ENCODE measurements at places on chromosomes 4 and X. TPM values are rescaled to one million over a fixed set of nuclear protein-coding genes. Genes with fewer than 3 reads are reported as not detected.

DNA sequence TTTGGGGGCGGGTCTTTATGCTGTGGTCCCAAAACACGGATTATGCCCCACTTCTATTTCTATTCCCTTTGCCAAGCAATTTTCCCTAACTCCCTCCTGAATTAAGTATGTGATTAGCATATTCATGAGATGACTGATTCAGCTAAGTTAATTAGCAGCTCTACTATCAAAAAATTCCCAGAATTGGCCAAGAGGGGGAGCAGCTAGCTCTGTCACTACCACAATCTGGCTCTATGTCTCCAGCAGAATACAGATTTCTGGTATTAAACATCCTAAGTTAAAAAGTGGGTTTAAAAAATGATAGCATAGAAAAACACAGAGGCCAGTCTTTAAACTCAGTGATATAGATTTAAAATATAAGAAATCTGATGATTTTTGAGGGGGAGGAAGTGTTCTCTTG, 80.3 kb downstream of the GPC4 start:
- no peaks in the 10 kb centered on the region for H3K4me1 ChIP-seq
- H3K27ac ChIP-seq = no peak overlapping the region
- no peaks in the 10 kb centered on the region for H3K36me3 ChIP-seq
- DNase-seq = peak; percentile 26
- no peak overlapping the region for H3K4me3 ChIP-seq

- no peak for DNase-seq
- H3K36me3 ChIP-seq = no peaks in the 10 kb centered on the region
- H3K27ac ChIP-seq = no peak overlapping the region
- H3K4me3 ChIP-seq = no peak overlapping the region
- no peaks in the 10 kb centered on the region for H3K27me3 ChIP-seq
- no peaks in the 10 kb centered on the region for H3K4me1 ChIP-seq
Observed at GRCh38 chr4:153369021-153369420, 24.5 kb downstream of the MND1 start.

Gene IL13RA2
- under 0.01 TPM for total RNA-seq

Gene CYSLTR1
- total RNA-seq = not detected

- no peak overlapping the region for H3K4me3 ChIP-seq
- DNase-seq = no peak
- H3K27ac ChIP-seq = no peak overlapping the region
- peaks cover 5% of the 10 kb centered on the region for H3K27me3 ChIP-seq
- no peaks in the 10 kb centered on the region for H3K36me3 ChIP-seq
- H3K4me1 ChIP-seq = no peaks in the 10 kb centered on the region
Observed at GRCh38 chrX:15973946-15974345, 119.3 kb upstream of the AP1S2 start.

GRCh38 chrX:40012039-40012867, 85.5 kb downstream of the BCOR start:
- H3K27ac ChIP-seq = no peak overlapping the region
- no peak overlapping the region for H3K4me3 ChIP-seq
- no peaks in the 10 kb centered on the region for H3K36me3 ChIP-seq
- peaks cover 10% of the 10 kb centered on the region for H3K4me1 ChIP-seq
- DNase-seq = peak; percentile 71
- H3K27me3 ChIP-seq = peaks cover 12% of the 10 kb centered on the region

- DNase-seq = no peak
- no peaks in the 10 kb centered on the region for H3K27me3 ChIP-seq
- H3K4me3 ChIP-seq = no peak overlapping the region
- no peaks in the 10 kb centered on the region for H3K36me3 ChIP-seq
- H3K4me1 ChIP-seq = no peaks in the 10 kb centered on the region
Observed at GRCh38 chrX:31714797-31715196, 643.0 kb upstream of the FTHL17 start.

Gene MED28
- 9.3 TPM for total RNA-seq

Gene C4orf51
- not detected for total RNA-seq

- H3K4me3 ChIP-seq = no peak overlapping the region
- H3K27me3 ChIP-seq = no peaks in the 10 kb centered on the region
- no peak for DNase-seq
Observed at GRCh38 chr4:179843370-179843769, 2399.8 kb upstream of the TENM3 start.

DNA sequence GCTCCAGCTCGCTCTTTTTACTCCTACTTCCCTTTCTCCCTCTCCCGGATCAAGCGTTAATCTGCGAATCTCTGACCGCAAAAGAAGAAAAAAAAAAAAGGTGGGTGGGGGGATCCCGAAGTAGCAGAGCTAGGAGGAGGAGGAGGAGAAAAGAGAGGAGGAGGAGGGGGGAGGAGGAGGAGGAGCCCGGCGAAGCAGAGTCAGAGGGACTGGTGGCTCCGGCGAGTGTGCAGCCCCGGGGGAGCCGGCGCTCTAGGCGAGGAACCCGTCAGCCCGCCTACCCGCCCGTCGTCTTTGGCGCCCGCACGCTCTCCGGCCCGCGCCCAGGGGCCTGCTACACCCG, at the start of gene NHSL2:
Gene NHSL2, plus strand, starts transcription at position 203 of the 343 bp plus-strand sequence.
- H3K27me3 ChIP-seq = peaks cover 56% of the 10 kb centered on the region
- no peak within 1 kb of the TSS for H3K27ac ChIP-seq
- DNase-seq = peak; percentile 6
- peak within 1 kb of the TSS; percentile 1 for H3K4me3 ChIP-seq
- no peaks in the 10 kb centered on the region for H3K36me3 ChIP-seq
- H3K4me1 ChIP-seq = no peaks in the 10 kb centered on the region

DNA sequence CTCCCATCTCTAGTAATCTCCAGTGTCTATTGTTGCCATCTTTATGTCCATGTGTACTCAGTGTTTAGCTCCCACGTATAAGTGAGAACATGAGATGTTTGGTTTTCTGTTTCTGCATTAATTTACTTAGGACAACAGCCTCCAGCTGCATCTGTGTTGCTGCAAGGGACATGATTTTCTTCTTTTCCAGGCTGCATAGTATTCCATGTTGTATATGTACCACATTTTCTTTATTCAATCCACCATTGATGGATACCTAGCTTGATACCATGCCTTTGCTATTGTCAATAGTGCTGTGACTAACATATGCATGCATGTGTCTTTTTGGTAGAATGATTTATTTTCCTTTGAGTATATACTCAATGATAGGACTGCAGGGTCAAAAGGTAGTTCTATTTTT, 18.6 kb upstream of the ANKRD17 start:
- H3K4me1 ChIP-seq = peaks cover 2% of the 10 kb centered on the region
- no peaks in the 10 kb centered on the region for H3K36me3 ChIP-seq
- no peaks in the 10 kb centered on the region for H3K27me3 ChIP-seq
- DNase-seq = no peak

DNA sequence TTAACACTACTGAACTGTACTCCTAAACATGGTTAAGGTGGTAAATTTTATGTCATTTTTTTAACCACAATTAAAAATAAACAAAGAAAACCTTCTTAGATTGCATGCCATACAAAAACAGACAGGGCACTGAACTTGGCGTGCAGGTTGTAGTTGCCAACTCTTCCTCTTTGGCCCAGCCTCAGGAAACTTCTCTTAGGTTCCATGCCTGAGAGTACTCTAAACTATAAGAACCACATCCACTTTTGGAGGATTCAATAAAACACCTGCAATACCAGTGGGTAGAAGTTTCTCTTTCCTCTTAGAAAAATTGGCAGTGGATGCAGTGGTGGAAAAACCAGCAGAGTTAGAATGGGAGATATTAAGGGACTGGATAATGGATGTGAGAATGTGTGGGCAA, 103.4 kb downstream of the LUZP4 start:
- 0 out of 2 replicates have a peak, but pooled peaks cover 1% of the 10 kb centered on the region for H3K27me3 ChIP-seq
- H3K36me3 ChIP-seq = no peaks in the 10 kb centered on the region
- no peaks in the 10 kb centered on the region for H3K4me1 ChIP-seq
- no peak overlapping the region for H3K27ac ChIP-seq
- DNase-seq = no peak

Gene SRPX
- 39.2 TPM for total RNA-seq

DNA sequence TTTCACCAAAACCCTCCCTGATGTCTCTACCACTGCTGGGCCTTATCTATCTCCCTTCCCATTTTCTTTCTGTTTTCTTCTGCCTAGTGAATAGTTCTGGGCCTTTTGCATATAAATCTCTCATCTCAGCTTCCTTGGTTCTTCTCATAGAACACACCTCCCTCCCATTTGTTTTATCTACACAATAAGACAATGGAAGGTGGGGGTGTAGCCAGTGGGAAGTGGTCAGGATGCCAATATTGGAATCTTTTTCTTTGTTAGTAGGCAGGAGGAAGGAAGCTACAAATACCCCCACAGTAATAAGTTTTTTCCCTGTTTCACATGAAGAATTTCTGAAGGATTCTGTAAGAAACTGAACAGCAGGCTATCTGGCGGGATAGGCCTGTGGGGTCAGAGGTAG, 30.9 kb upstream of the RHOH start:
- H3K27me3 ChIP-seq = no peaks in the 10 kb centered on the region
- H3K36me3 ChIP-seq = no peaks in the 10 kb centered on the region
- no peak for DNase-seq
- H3K4me3 ChIP-seq = no peak overlapping the region

GRCh38 chr4:184558996-184559395, 84.6 kb upstream of the IRF2 start:
- no peak overlapping the region for H3K27ac ChIP-seq
- H3K4me3 ChIP-seq = no peak overlapping the region
- no peak for DNase-seq
- H3K27me3 ChIP-seq = no peaks in the 10 kb centered on the region
- H3K4me1 ChIP-seq = no peaks in the 10 kb centered on the region

DNA sequence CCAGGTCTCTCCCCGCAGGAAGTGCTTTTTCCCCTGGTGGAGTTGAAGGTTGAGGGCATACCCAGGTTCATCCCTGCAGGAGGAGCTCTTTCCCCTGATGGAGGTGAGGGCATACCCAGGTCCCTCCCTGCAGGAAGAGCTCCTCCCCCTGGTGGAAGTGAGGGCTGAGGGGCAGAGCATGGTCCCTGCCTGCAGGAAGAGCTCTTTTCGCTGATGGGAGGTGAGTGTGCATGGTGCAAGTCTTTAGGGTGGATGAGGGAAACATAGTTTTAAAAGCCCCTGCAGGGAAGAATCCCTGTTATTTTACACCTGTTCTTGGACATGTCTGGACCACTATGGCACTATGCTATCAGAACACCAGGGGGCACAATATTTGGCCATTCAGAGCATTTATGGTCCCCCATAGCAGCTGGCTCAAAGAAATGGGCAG, 43.7 kb upstream of the PUDP start:
- H3K4me1 ChIP-seq = no peaks in the 10 kb centered on the region
- no peak overlapping the region for H3K27ac ChIP-seq
- DNase-seq = peak; percentile 5
- H3K27me3 ChIP-seq = no peaks in the 10 kb centered on the region

GRCh38 chrX:28278251-28278650, 297.0 kb upstream of the DCAF8L1 start:
- H3K27ac ChIP-seq = no peak overlapping the region
- no peak overlapping the region for H3K4me3 ChIP-seq
- H3K4me1 ChIP-seq = no peaks in the 10 kb centered on the region
- H3K27me3 ChIP-seq = no peaks in the 10 kb centered on the region
- H3K36me3 ChIP-seq = no peaks in the 10 kb centered on the region

DNA sequence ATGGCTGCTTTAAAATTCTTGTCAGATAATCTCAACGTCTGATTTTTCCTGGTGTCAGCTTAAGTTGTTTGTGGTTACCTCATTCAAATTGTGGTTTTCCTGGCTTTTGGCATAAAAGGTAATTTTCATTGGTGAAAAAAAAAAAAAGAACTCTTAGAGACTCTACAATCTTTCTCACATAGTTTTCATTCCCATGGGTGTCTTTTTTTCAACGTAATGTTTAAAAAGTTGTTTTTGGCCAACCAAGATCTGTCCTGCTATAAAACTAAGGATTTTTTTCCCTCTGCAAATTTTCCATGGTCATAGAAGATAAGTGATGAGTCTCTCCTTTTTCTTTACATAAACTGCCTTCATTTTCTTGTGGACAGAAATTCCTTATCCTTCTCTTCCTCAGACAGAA, 28.9 kb upstream of the RPS6KA6 start:
- no peak for DNase-seq
- no peak overlapping the region for H3K27ac ChIP-seq
- H3K4me1 ChIP-seq = no peaks in the 10 kb centered on the region
- H3K4me3 ChIP-seq = no peak overlapping the region
- no peaks in the 10 kb centered on the region for H3K36me3 ChIP-seq

Gene USP17L19
- not detected for total RNA-seq

Gene TMEM144
- 2.2 TPM for total RNA-seq

Gene GRIA3
- total RNA-seq = not detected

Gene KDR
- total RNA-seq = not detected

DNA sequence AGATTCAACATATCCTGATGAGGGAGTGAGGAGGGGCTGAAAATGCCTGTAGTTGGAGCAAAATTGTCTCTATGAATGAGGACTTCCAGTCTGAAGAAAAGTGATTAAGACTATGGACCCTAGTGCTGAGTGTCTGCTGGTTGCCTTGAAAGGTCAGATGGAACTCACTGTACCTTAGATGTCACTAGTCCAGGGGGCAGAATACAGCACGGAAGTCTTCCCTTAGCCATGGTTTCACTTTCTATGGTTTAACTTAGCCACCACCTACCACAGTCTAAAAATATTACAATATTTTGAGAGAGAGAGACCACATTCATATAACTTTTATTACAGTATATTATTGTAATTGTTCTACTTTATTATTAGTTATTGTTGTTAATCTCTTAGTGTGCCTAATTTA, 223.1 kb downstream of the FMR1NB start:
- H3K4me1 ChIP-seq = no peaks in the 10 kb centered on the region
- no peak for DNase-seq
- no peak overlapping the region for H3K27ac ChIP-seq

DNA sequence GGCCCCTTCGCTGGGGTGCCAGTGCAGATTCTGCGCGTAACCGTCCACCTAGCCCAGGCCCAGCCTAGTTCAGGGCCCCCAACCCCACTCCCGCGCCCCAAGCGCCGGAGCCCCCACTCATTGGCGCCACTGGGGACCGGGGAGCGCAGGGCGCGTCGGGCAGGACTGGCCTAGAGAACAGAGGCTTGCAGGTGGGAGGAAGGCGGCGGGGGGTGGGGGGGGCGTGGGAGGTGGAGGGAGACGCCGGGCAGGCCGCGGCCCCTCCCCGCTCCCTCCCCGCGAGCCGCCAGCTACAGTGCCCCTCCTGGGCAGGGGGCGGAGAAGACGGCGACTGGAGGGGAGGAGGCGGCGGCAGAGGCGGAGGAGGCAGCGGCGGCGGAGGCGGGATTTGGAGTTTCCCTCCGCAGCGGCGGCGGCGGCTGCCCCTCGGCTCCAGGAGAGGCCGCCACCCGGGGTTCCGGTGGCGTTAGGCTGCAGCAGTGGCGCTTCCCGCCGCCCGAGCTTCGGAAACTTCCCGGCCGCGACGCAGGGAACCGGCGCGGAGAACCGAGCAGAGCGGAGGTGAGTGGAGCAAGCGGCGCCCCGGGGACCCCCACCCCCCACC, 4.8 kb upstream of the DUSP9 start:
- no peak for DNase-seq
- H3K4me3 ChIP-seq = no peak overlapping the region
- no peaks in the 10 kb centered on the region for H3K36me3 ChIP-seq
- H3K27me3 ChIP-seq = peaks cover 52% of the 10 kb centered on the region
- no peak overlapping the region for H3K27ac ChIP-seq
- no peaks in the 10 kb centered on the region for H3K4me1 ChIP-seq

Gene MGST2
- total RNA-seq = 8.1 TPM

Gene PAGE5
- total RNA-seq = not detected

Gene POU4F2
- total RNA-seq = not detected

- H3K27ac ChIP-seq = no peak within 1 kb of the TSS
- H3K36me3 ChIP-seq = no peaks in the 10 kb centered on the region
- H3K4me1 ChIP-seq = no peaks in the 10 kb centered on the region
- H3K27me3 ChIP-seq = peaks cover 57% of the 10 kb centered on the region
Observed at GRCh38 chr4:25030277-25031076, at the start of gene LGI2. Gene LGI2 (minus strand): TSS chr4:25030946. CDS start chr4:25030693, 253 bp downstream.

GRCh38 chrX:47214435-47215077, 3.9 kb upstream of the CDK16 start:
- peaks cover 5% of the 10 kb centered on the region for H3K4me1 ChIP-seq
- peaks cover 60% of the 10 kb centered on the region for H3K36me3 ChIP-seq
- no peak overlapping the region for H3K27ac ChIP-seq
- H3K27me3 ChIP-seq = no peaks in the 10 kb centered on the region
